SJCRH30 (cell line): ENCODE measurements at places on chromosomes 12 and 14.

DNA sequence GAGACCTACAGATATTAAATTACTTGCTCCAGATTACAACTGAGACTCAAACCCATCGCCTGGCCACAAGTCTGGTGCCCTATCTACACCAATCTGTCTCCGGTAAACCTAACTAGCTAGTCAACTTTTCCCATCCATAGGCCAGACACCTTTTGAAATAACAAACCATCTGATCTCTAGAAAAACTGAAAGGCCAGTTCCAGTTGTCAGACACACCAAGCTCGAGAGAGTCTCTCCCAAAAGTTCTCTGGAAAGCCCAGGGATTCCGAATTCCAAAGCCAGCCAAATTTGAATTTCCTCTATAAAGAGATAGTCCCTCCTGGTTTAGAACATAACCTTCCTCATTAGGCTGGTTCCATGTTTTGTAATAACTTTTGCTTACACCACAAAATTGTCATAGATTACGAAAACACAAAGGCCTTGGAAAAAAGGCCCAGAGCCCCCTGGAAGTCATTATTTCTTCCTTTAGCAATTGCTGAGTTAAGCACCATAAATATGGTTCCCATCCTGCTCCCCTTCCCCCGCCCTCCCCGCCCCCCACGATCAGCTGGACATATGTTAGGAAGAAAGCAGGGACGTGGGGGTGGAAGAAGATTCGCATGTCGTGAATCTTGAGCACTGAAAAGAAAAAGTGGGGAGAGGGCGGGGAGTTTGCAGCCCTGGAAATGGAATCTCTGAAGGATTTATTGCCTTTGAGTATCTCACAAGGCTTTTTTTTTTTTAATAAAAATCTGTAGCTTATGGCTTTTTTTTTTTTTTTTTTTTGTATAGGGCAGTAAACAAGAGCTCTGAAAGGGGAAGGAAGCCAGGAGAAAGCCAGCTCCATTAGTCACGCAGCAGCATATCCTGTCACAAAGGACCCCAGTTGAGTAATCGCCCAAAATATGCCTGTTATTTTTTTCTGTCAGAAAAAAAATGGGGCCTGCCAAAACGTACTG lies 110.4 kb downstream of the ZFP36L1 start:
- H3K27ac ChIP-seq, result peak overlapping the region; percentile 99
- peaks cover 57% of the 10 kb centered on the region for H3K4me1 ChIP-seq
- no peak overlapping the region for H3K4me3 ChIP-seq
- H3K27me3 ChIP-seq, result no peaks in the 10 kb centered on the region
- DNase-seq, result peak; percentile 91

DNA sequence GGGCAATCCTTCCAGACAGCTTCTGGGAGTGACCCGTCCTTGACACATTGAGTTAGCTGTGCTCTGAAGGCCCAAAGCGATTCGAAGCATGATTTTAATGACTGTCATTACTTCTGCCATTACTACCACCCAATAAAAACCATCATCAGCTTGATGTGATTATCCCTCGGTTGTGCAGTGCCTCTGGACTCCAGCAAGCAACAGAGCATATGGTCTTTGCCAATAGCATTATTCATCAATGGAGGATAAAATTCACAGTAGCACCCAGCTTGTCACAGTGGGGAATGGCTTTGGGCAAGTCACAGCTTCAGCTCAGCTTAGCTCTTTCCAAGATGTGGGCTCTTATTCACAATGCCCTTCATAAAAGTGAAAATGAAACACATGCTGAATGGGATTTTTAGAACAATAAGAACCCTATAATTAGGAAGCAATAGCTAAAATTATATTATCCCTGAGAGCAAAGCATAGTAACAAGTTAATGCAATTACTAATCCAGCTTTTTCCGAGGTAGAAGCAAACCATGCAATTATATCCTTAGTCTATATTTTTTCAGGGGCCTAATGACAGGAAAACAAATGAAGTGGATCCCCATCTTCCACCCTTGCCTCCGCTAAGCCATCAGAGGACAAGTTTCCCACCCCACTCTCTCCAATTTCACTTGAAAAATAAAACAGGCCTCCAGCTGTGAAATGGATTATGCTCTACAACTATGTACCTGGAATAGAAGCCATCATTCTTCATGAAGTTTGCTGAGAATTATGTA lies 163.0 kb upstream of the EEA1 start:
- no peak for DNase-seq
- no peaks in the 10 kb centered on the region for H3K36me3 ChIP-seq
- no peak overlapping the region for H3K4me3 ChIP-seq
- H3K27ac ChIP-seq, result no peak overlapping the region

GRCh38 chr12:6368906-6369525 lies 6.3 kb downstream of the SCNN1A start:
- no peaks in the 10 kb centered on the region for H3K36me3 ChIP-seq
- H3K27ac ChIP-seq, result no peak overlapping the region
- H3K4me3 ChIP-seq, result no peak overlapping the region

DNA sequence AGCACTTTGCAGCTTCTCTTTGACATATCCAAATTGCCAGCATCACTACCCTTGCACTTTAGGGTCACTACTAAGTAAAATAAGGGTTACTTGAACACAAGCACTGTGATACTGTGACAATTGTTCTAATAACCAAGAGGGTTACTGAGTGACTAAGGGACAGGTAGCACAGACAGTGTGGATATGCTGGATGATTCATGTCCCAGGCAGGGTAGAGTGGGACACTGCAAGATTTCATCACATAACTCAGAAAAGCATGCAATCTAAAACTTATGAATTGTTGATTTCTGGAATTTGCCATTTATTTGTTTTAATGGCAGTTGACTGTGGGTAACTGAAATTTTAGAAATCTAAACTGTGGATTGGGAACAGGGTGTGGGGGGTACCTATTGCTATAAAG lies 218.8 kb downstream of the KITLG start:
- no peak overlapping the region for H3K4me3 ChIP-seq
- no peak overlapping the region for H3K27ac ChIP-seq
- H3K36me3 ChIP-seq, result no peaks in the 10 kb centered on the region
- DNase-seq, result no peak
- H3K27me3 ChIP-seq, result no peaks in the 10 kb centered on the region
- no peaks in the 10 kb centered on the region for H3K4me1 ChIP-seq

DNA sequence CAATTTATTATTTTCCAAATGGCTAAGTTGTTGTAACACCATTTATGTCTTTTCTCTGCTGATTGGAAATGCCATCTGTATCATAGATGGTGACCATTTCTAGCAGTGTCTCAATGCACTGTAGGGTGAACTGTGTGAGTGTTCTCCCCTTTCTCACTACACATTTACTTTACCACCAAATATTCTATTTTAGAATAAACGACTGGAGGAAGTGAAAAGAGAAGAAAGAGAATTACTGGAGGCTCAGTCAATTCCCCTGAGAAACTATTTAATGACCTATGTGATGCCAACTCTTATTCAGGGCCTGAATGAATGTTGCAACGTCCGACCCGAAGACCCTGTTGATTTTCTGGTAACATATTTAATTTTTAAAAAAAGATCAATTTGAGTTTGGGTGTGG lies 15.5 kb upstream of the PAPOLA start:
- no peaks in the 10 kb centered on the region for H3K27me3 ChIP-seq
- H3K4me1 ChIP-seq, result no peaks in the 10 kb centered on the region
- H3K4me3 ChIP-seq, result no peak overlapping the region
- no peak for DNase-seq
- no peak overlapping the region for H3K27ac ChIP-seq
- no peaks in the 10 kb centered on the region for H3K36me3 ChIP-seq

DNA sequence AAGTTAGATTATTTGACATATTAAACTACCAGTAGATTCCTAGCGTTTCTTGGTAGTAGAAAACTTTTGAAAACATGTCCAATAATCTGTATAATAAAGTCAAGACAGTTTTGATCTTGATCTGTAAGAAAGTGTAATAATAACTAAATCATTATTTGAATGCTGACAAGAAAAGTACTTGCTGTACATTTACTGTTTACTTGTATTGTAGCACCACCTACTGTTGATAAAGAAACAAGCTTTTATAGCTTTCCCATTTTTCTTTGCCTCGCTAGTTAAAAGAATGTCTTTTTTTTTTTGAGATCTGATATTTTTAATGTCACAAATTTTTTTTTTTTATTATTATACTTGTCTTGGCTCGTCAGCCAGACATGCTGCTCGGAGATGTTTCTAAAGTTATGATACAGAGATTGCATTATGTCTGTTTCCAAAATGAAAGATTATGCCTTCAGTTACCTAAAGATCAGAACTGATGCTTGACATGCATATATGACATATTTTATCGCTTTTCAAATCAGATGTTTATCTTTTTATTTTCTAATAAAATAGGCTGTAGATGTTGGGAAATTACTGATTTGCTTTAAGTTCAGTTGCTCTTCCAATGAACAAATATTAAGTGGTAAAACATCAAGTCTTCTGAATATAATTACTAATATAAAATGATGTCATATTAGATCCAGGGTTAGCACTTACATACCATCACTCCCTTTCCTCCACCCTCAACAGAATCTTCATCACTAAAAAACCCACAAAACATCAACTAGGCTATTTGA lies 140.5 kb downstream of the AKAP6 start:
- H3K27me3 ChIP-seq, result no peaks in the 10 kb centered on the region
- no peaks in the 10 kb centered on the region for H3K36me3 ChIP-seq
- peak; percentile 70 for DNase-seq

GRCh38 chr14:101076451-101077198 lies 173.1 kb upstream of the RTL1 start:
- H3K4me1 ChIP-seq, result peaks cover 27% of the 10 kb centered on the region
- no peaks in the 10 kb centered on the region for H3K27me3 ChIP-seq
- H3K4me3 ChIP-seq, result peak overlapping the region; percentile 38
- DNase-seq, result peak; percentile 41
- H3K27ac ChIP-seq, result peak overlapping the region; percentile 52

DNA sequence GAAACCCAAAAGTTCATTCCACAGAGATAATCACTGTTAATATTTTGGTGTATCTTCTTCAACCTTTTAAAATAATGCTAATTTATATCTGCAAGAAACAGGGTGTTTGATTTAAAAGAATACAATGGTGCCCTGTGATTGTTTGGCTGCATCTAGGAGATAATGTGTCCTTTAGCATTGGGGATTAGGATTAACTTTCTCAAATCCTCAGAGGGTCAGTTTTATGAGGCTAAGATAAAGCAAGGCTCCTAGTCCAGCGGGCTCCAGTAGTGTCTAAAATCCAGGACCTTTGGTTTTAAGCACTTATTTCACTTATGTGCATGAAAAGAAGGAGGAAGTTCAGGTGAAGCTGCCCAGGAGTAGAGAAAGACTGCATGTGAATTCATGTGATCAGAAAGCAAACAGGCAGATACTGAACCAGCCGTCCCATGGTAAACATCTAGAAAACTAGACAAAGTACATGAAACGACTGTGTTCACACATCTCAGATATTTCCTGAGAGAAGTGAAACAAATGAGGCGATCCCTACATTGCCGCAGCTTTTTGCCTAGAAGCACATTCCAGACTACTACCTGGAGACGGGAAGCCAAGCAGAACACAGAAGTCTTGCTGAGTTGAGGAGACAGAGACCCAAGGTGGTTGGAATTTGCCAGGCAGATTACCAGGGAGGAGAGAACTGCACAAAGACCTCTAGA lies 129.1 kb upstream of the MAX start:
- no peaks in the 10 kb centered on the region for H3K4me1 ChIP-seq
- no peak for DNase-seq
- no peaks in the 10 kb centered on the region for H3K27me3 ChIP-seq
- no peak overlapping the region for H3K27ac ChIP-seq
- H3K36me3 ChIP-seq, result no peaks in the 10 kb centered on the region
- H3K4me3 ChIP-seq, result no peak overlapping the region

DNA sequence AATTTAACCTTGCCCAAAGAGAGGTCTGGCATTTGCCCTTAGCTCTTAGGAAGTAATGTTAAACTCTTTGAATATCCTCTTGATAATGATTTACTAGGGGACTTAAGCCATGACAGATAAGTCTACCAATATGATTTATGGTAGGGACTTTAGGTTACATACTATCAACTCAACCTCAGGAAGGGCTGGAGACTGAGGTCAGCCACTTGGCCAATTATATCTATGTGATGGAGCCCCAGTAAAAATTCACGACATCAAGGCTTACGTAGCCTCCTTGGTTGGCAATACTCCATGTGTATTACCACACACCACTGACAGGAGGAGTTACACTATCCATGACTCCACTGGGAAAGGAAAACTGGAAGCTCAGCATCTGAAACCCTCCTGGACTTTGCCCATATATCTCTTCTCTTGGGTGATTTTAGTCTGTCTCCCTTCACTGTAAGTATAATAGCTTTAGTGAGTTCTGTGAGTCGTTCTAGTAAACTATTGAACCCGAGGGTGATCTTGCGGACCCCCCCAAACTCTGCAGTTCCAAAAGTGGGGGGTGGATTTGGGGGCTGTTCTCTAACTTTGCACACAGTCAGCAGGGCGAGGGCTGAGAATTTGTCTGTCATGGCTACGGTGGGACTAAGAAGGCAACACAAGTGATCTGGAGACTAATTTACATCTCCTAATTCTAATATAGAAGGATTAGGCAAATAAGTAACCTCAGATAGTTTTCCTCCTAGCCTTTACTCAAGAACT lies 62.3 kb downstream of the R3HDM2 start:
- no peak overlapping the region for H3K27ac ChIP-seq
- H3K4me3 ChIP-seq, result no peak overlapping the region
- H3K4me1 ChIP-seq, result no peaks in the 10 kb centered on the region
- no peaks in the 10 kb centered on the region for H3K27me3 ChIP-seq
- DNase-seq, result no peak

DNA sequence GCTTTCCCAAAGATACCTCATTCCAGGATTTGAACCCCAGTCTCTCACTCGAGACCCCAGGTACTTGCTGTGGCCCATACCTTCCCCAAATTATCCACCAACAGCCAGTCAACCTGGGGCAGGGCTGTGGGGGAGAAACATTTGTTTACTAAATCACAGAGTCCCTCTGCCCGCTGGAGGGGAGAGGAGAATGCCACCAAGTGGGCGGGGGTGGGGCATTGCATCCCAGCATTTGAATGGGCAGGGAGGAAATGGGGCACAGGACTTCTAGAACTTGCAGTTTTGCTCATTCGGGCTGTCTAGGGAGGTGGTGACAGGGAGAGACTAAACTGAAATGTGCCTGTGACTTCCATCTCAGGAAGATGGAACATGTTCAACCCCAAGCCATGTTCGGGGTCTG lies 10.9 kb upstream of the SERPINA9 start:
- no peak overlapping the region for H3K4me3 ChIP-seq
- H3K4me1 ChIP-seq, result no peaks in the 10 kb centered on the region
- H3K36me3 ChIP-seq, result no peaks in the 10 kb centered on the region
- peaks cover 14% of the 10 kb centered on the region; the same call in 1 of the 2 replicates for H3K27me3 ChIP-seq

- H3K4me3 ChIP-seq, result no peak overlapping the region
- no peaks in the 10 kb centered on the region for H3K27me3 ChIP-seq
- H3K4me1 ChIP-seq, result no peaks in the 10 kb centered on the region
- H3K27ac ChIP-seq, result no peak overlapping the region
- no peak for DNase-seq
Observed at GRCh38 chr14:33081259-33081658, 142.6 kb downstream of the NPAS3 start.

- no peak overlapping the region for H3K27ac ChIP-seq
- no peaks in the 10 kb centered on the region for H3K36me3 ChIP-seq
- H3K4me1 ChIP-seq, result no peaks in the 10 kb centered on the region
- H3K27me3 ChIP-seq, result no peaks in the 10 kb centered on the region
- DNase-seq, result no peak
Observed at GRCh38 chr14:41825622-41826021, 218.9 kb downstream of the LRFN5 start.
